Activated T-helper 1 cell treated with anti-CD3 and anti-CD28 coated beads, Interleukin-12 subunit alpha, Interleukin-12 subunit beta, Interleukin-2, Interleukin-4 antibody, amounts not matched to agents 30 ng/mL and 10 ng/mL and 1 ng/mL, durations not matched to agents 14 hours and 24 hours and 36 hours (primary cell): ENCODE measurements at places on chromosomes 16 and 17. TPM values are rescaled to one million over a fixed set of nuclear protein-coding genes. Genes with fewer than 3 reads are reported as not detected.

- peaks cover 61% of the 10 kb centered on the region for H3K36me3 ChIP-seq
- DNase-seq = no peak
- peaks cover 6% of the 10 kb centered on the region for H3K4me1 ChIP-seq
- H3K27me3 ChIP-seq = no peaks in the 10 kb centered on the region
- no peak overlapping the region for H3K4me3 ChIP-seq
Measured at GRCh38 chr16:2770057-2770951, 6.8 kb downstream of the ELOB start.

The BICDL2 gene
- total RNA-seq = 0.20 TPM in 1 of 2 replicates, not detected in the other

The GALNS gene
- total RNA-seq = 21.9 and 23.8 TPM in 2 replicates

DNA sequence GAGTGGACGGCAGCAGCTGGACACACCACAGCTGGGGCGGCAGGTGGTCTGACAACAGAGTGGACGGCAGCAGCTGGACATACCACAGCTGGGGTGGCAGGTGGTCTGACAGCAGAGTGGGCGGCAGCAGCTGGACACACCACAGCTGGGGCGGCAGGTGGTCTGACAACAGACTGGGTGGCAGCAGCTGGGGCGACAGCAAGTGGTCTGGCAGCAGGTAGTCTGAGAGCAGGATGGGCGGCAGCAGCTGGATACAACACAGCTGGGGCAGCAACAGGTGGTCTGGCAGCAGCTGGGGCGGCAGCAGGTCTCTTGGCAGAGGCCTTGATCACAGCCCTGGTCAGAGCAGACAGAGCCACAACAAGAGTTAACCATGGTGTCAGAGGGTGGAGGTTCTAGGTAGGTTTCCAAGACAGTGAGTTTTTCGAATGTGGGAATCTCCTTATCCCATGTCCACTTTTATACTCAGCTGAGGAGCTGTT is at the start of gene KRTAP4-1:
KRTAP4-1 (minus strand) TSS at position 432 of the 482 bp plus-strand sequence; CDS start at position 375, 57 bp downstream.
- no peak for DNase-seq
- H3K36me3 ChIP-seq = no peaks in the 10 kb centered on the region
- H3K27me3 ChIP-seq = peaks cover 5% of the 10 kb centered on the region
- no peak within 1 kb of the TSS for H3K27ac ChIP-seq
- H3K4me3 ChIP-seq = no peak within 1 kb of the TSS

- DNase-seq = no peak
- no peak overlapping the region for H3K4me3 ChIP-seq
- no peak overlapping the region for H3K27ac ChIP-seq
- H3K27me3 ChIP-seq = peaks cover 1% of the 10 kb centered on the region
- H3K36me3 ChIP-seq = no peaks in the 10 kb centered on the region
Measured at GRCh38 chr17:41178341-41178740, 320 bp upstream of the KRTAP4-2 start.

The TEKT1 gene
- total RNA-seq = not detected in 2 replicates

DNA sequence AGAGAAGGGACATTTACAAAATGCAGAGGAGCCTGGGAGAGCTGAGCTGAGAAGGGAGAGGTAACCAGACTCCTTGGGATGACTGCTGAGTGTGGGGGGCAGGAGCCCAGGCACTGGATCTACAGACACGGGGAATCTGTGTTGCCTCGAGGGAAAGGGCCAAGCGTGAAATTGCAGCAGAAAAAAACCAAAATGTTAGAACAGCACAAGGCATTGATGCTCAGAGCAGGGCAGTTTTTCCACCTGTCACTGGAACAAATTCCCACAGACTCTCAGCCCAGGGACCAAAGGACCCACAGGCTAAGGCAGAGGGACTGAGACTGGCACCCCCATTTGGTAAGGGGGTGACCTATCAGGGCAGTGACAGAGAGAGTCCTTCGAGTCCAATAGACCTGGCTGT is 2.0 kb downstream of the PITPNM3 start:
- no peak overlapping the region for H3K27ac ChIP-seq
- peaks cover 5% of the 10 kb centered on the region for H3K4me1 ChIP-seq
- no peaks in the 10 kb centered on the region for H3K36me3 ChIP-seq
- DNase-seq = no peak
- H3K4me3 ChIP-seq = no peak overlapping the region
- peaks cover 51% of the 10 kb centered on the region for H3K27me3 ChIP-seq

DNA sequence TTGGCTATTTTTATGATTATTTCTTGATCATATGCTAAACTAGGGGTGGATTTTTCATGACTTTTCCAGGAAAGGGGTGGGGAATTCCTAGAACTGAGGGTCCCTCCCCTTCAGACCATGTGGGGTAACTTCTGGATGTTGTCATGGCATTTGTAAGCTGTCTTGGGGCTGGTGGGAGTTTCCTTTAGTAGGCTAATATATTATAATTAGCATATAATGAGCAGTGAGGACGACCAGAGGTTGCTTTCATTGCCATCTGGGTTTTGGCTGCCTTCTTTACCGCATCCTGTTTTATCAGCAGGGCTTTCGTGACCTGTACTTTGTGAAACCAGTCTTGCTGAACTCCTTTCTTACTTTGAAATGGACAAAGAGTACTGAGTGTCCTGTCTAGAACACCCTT is 40.4 kb upstream of the ABCA5 start:
- H3K4me3 ChIP-seq = no peak overlapping the region
- peaks cover 5% of the 10 kb centered on the region for H3K27me3 ChIP-seq
- no peak for DNase-seq
- no peak overlapping the region for H3K27ac ChIP-seq
- no peaks in the 10 kb centered on the region for H3K36me3 ChIP-seq
- H3K4me1 ChIP-seq = peaks cover 8% of the 10 kb centered on the region

DNA sequence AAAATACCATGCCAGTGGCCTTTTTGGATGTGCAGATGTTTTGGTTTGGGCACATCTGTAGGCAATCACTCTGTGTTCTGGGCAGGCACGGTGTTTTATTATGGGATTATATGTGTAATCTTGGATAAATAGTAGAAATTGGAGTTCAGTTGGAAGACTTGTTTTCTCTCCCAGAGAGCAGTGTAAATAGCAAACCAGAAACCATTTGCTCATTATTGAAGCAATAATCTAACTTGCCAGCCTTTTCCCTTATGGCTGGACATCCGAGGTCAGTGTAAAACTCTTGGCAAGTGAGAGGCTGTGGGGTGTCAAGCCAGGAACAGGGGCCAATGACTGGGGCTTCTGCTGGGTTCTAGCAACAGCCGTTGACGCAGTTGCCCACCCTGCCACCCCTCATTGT is 69.9 kb downstream of the IRX3 start:
- no peaks in the 10 kb centered on the region for H3K4me1 ChIP-seq
- no peak overlapping the region for H3K27ac ChIP-seq
- DNase-seq = no peak
- H3K4me3 ChIP-seq = no peak overlapping the region
- peaks cover 4% of the 10 kb centered on the region for H3K27me3 ChIP-seq

The PRSS33 gene
- 0.10 TPM in 1 of 2 replicates, not detected in the other for total RNA-seq

DNA sequence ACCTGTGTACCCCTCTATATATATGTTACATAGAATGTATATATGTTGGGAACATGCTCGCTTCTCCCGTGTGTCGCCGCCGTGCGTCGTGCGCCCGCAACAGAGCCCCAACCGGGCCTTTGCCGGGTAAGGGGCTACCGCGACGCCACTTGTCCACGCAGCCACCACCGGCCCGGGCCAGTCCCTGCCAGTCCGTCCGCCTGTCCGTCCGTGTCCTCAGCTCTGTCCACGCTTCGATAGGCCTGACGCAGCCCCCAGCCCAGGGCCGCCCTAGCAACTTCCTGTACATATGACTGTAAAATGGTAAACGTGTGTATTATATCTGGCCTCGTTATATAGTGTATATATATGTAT is 25.9 kb downstream of the SREBF1 start:
- peaks cover 25% of the 10 kb centered on the region for H3K36me3 ChIP-seq
- H3K4me3 ChIP-seq = no peak overlapping the region
- no peak for DNase-seq
- H3K27ac ChIP-seq = no peak overlapping the region

DNA sequence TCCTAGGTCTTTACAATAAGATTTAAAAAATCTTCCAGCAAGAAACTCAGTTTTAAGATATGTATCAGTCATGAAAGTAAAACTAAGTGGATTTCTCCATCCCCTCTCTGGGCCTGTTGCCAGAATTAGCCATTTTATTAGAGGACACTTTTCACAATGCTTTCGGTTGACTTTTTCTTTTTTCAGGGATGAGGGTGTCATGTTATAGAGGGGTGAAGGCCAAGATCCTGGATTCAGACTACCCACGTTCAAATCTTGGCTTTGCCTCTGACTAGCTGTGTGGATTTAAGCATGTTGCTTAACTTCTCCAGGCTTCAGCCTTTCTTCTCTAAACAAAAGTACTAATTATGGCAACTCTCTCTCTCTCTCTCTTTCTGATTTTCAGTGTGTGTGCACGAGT is 111.7 kb upstream of the COX10 start:
- H3K27me3 ChIP-seq = no peaks in the 10 kb centered on the region
- H3K4me3 ChIP-seq = no peak overlapping the region
- peaks cover 17% of the 10 kb centered on the region for H3K4me1 ChIP-seq

The RUNDC3A gene
- 0.13 and 0.22 TPM in 2 replicates for total RNA-seq

GRCh38 chr17:48577946-48578615 is at the start of gene HOXB4:
Gene HOXB4 (minus strand): TSS chr17:48578350. CDS start chr17:48578319, 31 bp downstream.
- H3K4me1 ChIP-seq = peaks cover 66% of the 10 kb centered on the region
- H3K4me3 ChIP-seq = peak within 1 kb of the TSS; percentile 91
- peaks cover 8% of the 10 kb centered on the region for H3K36me3 ChIP-seq

The CES3 gene
- total RNA-seq = 5.6 and 7.3 TPM in 2 replicates

- peak; percentile 88 for DNase-seq
- no peaks in the 10 kb centered on the region for H3K36me3 ChIP-seq
- H3K4me3 ChIP-seq = peak overlapping the region; percentile 78
- peak overlapping the region; percentile 77 for H3K27ac ChIP-seq
Measured at GRCh38 chr17:75589012-75589918, 1.7 kb downstream of the MYO15B start.

GRCh38 chr17:52170963-52171572 is 12.6 kb upstream of the CA10 start:
- H3K27me3 ChIP-seq = no peaks in the 10 kb centered on the region
- no peak overlapping the region for H3K27ac ChIP-seq
- DNase-seq = no peak
- H3K4me3 ChIP-seq = no peak overlapping the region

The LRRC75A gene
- 1.6 TPM in 2 replicates for total RNA-seq

The KRTAP4-5 gene
- total RNA-seq = not detected in 2 replicates
